ENCODE measurements at places on chromosomes 4 and X.

- DNase-seq, result no peak
Observed at GRCh38 chrX:23978491-23978890, 48.5 kb downstream of the KLHL15 start.

DNA sequence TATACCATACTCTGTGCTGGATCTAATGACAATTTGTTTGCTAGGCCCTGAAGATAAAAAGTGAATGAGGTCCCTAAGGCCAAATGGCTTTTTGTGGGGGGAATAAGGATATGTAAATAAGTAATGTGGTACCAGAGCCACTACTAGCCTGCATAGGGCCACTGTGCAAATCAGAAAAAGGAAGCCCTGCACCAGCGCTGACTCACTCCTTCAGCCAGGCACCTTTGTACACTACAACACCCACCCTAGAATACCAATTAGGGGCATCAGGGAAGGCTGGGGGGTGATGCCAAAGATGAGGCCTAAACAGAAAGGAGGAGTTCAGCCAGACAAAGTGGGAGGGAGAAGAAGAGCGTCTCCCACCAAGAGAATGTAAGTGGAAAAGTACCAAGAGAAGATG lies 122.2 kb downstream of the CAMK2D start:
- DNase-seq, result no peak

DNA sequence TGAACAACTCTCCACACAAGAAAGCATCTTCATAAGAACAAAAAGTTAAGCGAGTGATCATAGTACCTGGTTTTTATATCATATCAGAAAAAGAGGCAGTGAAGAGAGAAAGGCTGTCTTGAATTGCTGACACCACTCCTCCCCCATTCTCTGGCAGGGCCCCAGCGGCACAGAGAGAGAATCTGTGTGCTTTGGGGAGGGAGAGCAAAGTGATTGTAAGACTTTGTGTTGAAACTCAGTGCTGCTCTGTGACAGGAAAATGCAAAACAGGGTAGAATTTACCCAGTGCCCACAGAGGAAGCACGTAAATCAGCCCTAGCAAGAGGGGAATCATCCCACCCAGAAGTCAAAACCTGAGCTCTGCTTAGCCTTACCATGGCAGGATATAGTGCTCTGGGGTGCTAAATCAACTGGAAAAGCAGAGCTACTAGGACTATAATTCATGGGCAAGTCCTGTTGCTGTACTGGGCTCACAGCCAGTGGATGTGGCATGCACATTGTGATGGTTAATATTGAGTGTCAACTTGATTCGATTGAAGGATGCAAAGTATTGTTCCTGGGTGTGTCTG lies 174.6 kb downstream of the PRR32 start:
- DNase-seq, result no peak

DNA sequence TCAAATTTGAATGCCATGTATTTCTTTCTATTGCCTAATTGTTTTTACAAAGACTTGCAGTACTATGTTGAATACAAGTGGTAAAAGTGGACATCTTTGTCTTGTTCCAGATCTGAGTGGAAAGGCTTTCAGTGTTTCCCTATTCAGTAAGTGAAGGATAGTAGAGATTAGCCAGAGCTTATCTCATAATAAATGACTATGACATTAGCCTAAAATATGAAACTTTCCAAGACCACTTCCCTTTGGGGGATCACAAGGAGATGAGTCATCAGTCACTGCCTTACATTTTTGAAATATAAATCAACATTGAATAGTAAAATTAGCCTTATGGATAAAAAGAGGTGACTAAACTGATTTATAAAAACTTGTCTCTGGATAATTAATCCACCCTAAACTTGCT lies 554.1 kb upstream of the MAGEB2 start:
- no peak for DNase-seq

- no peak for DNase-seq
Observed at GRCh38 chr4:17397611-17398010, 114.3 kb downstream of the QDPR start.

GRCh38 chr4:147833254-147833653 lies 101.4 kb downstream of the ARHGAP10 start:
- no peak for DNase-seq

DNA sequence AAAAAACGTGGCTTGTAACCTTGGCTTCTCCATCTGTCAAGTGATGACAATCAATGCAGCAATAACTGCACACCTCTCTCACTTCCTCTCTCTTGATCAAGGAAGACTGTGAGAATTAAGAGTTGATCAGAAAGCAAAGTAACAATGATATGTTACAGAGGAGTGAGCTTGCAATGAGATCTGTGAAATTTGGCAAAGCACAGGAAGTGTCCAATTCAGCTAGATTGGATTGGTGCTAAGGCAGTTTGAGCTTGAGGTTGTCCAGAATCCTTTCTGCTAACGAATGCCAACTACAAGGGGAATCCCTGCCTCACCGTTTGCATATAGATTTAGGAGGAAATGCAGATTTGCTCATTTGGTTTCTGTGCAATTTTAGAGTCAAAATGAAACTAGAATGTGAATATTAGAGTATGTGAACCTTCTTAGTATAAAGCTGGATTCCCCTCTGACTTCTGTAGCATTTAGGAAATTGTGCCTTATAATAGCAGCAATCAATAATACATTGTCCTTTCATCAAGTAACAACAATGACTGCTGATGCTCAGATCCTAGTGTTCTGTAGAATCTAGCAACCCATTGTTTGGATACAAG lies 346.4 kb downstream of the PTTG2 start:
- no peak for DNase-seq

DNA sequence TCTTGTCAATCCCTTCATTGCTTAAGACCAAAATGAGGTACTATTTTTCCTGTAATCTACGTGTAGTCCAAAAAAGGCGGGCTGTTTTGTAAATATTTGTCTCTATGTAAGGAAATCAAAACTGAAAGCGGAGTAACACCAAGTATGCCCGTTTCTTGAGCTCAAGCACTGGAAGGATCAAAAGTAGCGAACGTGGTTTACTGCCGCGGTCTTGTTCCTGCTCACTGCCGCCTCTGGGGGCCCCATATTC lies 71.5 kb downstream of the AFF1 start:
- no peak for DNase-seq

GRCh38 chr4:89755220-89755619 lies 81.7 kb downstream of the SNCA start:
- DNase-seq, result no peak

DNA sequence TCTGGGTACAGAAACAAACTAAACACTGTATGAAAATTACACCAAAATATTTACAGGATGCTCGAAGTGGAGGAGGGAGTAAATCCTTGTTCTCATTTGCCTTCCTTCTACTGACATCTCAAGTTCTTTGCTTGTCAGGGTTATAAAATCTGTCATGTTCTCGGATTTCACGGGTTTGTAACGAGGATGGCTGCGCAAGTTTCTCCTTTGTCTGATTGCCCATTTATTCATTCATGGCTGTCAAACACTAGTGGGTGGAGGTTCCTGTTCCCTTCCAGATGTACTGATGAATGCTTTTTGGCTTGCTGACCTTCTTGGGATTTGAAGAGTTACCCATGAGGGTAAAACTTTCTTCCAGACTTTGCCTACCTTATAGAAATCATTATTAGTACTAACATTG lies 206.9 kb downstream of the SPCS3 start:
- DNase-seq, result no peak

- DNase-seq, result no peak
Observed at GRCh38 chrX:68746988-68747387, 81.8 kb upstream of the EFNB1 start.

- DNase-seq, result no peak
Observed at GRCh38 chrX:118523920-118524319, 28.3 kb downstream of the DOCK11 start.

GRCh38 chr4:168707205-168707604 lies 210.4 kb downstream of the PALLD start:
- no peak for DNase-seq

DNA sequence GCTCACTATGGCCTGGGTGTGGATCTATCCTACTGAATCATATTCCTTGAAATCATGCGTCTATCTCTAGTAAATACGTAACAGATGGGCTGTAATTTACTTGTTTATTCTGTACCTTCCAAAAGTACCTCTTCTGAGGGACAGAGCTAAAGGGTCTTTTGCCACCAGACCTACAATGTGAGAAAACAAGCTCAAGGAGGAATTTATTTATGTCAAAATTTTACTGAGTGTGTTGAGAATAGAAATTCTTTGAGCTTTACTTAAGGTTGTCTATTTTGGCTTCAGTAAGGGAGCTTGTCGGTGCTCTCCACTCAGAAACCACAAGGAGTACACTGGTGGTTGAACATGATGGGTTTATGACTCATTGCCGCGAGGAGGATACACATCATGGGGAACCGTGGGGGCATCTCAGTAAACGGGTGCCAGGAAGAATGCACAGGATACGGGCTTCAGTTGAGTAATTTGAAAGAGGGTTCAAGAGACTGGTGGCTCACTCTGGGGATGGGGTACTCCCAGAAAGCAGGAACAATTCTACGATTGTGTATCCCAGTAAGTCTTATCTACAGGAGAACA lies 3.0 kb downstream of the ANK2 start:
- DNase-seq, result no peak

DNA sequence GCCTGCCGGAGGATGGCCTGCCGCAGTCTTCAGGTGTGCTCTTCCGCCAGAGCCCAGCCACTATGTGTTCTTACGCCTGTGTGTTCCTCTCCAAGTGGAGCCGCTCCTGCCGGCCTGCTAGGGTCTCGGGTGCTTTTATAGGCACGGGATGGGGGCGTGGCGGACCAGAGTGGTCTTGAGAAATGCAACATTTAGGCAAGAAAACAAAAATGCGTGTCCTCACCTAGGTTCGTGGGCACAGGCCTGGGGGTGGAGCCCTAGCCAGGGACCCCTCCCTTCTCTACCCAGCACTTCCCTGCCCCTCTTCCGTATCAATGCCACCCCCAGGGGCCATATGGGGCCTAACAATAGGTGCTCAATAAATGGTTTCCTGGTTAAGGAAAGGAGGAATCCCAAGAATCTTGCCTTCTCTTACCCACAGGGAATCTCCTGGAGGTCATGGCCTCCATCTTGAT lies 34.4 kb upstream of the LRBA start:
- no peak for DNase-seq

DNA sequence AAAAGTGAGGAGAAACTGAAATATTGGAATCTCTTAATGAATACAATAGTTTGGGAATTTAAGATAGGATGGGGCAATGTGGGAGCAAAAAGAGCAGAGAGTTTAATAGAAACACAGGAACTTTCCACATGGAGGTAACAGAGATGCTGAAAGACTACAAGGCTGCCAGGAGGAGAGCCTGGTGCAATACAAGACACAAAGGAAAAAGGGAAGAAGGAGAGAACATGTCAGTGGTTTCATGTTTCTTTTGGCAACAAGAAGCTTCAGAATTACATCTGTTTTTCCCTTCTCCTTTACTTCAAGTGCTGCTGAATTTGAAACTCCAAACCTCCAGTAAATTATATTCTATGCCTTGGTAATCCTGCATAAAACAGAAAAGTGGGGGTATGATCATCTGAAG lies 474.3 kb downstream of the FAT4 start:
- no peak for DNase-seq

- DNase-seq, result no peak
Observed at GRCh38 chrX:53077207-53078197, 4.7 kb upstream of the TSPYL2 start.

- DNase-seq, result no peak
Observed at GRCh38 chr4:168691631-168692369, 194.9 kb downstream of the PALLD start.

- no peak for DNase-seq
Observed at GRCh38 chr4:121380776-121381462, at the start of gene QRFPR. Gene QRFPR, minus strand, starts transcription at chr4:121381018. Its CDS starts 371 bp downstream, at chr4:121380647.

DNA sequence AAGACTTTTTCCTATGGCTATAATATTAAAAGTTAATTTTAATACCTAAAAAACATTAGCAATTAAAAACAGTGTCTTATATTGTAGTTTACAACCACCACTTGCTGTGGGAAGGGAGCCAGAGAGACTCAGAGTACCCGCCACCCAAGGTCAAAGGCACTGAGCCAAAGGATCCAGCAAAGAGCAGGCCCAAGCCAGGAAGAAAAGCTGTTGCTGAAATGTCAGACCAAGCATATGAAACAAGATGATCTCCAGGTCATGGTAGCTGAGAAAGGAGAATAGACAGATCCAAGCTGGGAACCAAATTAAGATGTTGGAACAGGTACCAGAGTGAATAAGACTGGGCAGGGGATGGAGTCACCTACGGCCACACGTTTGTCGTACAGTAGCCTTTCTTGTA lies 18.8 kb upstream of the ATOH1 start:
- no peak for DNase-seq

DNA sequence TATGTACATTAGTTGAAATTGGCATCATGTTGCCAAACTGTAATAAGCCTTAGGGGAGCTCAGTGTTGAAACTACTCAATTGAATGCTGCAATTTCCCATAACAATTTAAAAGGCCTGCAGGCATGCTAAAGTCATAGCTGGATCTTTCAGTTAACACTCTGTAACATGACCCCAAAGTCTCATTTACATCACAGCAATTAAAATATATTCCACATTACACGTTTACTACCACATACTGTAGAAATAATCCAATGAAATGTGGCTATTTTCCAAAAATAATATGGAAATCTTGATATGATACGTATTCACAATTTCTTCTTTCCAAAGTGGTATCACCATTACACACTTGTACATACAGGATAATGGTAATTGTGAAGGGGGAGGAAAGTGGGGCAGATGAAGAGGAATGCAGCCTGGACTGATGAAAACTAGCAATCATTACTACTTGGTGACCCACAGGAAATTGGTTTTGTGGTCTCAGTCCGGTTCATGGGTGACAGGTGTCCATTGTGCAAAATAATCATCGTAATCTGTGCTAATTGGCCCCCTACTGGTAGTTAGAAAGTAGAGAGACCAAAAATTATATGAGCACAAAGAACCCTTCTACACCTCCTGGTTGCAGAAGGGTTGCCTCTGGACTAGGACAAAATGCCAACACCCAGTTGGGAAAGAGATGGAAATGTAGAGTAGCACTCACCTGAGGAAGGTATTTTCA lies 63.7 kb downstream of the TENM3 start:
- no peak for DNase-seq

DNA sequence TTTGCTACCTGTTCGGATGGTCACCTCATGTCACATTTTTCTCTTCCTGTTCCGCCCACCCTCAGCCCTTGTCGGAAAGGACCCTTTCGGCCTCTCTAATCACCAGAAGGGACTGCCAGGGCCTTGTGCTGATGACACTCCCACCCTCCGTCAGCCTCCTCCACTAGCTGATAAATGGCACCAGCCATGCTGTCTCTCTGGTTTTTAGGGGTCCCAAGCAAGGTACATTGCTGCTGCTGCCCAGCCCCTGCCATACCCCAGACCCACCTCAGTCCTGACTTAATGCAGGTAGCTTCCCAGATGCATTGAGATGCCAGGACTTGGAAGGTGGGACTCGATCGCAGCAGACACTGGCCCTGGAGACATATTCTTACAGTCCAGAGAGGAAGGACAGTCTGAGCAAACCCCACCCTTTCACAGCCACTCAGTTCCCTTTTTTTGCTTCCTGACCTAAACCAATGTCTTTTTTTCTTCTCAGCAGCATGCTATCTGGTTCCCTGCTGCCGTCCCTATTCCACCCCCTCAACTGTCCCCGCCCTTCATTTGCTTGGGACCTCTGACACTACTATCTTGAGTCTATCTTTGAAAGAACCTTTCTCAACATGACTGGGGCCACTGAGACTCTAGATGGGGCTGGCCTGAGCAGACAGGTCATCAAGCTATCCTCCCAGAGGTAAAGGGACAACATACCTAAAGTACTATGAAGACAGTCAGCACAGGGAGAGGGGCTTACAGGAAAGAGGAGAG lies at the start of gene BTK:
TSS of gene BTK (minus strand) at position 397 of the 747 bp plus-strand sequence. CDS start 10,907 bp downstream, outside the sequence.
- no peak for DNase-seq

GRCh38 chr4:76607846-76608245 lies 172.8 kb downstream of the SHROOM3 start:
- no peak for DNase-seq

All from activated CD4-positive, CD25-positive, alpha-beta regulatory T cell treated with anti-CD3 and anti-CD28 coated beads, Interleukin-2, amount 50 U/mL, for 72 hours (primary cell).